ENCODE measurements at places on chromosomes 6 and 20.

DNA sequence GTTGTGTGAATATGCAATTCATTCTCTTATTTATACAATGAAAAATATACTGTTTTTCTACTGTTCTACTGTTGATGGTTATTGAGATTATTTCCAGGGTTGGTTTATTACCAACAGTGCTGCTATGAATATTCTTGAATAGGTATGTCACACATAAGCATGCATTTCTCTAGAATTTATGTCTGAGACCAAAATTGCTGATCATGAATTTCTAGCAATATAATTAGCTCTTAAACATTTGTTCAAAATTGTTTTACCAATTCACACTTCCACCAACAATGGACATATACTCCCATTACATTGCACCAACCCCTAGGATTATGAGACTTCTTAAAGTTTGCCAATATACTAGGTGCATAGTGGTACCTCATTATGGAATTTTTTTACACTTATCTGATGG lies 164.1 kb upstream of the KCNQ5 start:
- no peak for DNase-seq

- DNase-seq: no peak
These were observed 119.7 kb upstream of the NXT1 start for GRCh38 chr20:23230766-23231385.

GRCh38 chr6:139588076-139588639 lies 213.7 kb upstream of the CITED2 start:
- no peak for DNase-seq

DNA sequence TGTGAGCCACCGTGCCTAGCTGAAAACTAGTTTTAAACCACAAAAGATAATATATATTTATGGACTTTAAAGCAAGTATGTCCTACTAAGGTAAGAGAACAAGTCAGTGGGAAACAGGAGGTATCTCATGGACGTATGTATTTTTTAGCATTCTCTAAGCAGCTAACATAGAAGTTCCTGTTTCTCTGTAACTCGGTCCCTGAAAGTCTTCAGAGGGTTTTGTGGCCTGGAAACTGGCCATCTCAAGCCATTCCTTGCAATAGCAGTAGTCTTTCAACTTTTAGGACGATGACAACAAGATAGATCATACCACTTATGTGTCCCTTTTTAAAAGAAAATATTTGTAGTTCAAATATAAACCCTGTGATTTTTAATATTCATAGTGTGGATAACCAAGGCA lies 95.6 kb upstream of the RALGAPA2 start:
- no peak for DNase-seq

DNA sequence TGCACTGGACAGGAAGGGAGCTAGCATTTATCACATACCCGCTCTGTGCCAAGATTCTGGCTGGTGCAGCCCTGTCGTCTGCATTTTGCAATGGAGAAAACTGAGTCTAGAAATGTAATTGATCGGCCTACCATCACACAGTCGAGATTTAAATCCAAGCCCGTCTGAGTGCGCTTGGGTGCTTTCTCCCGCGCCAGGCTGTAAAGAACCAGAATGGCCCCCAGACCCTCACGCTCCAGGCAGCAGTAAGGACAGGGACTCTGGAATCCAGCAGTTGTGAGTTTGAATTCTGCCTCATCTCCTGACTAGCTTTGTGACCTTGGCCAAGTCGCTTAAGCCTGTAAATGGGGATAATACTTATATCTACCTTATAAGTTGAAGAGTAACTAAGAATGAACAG lies 10.8 kb downstream of the DYNLRB1 start:
- no peak for DNase-seq

- DNase-seq: no peak
These were observed 10.1 kb downstream of the ROMO1 start for GRCh38 chr20:35709259-35709658.

DNA sequence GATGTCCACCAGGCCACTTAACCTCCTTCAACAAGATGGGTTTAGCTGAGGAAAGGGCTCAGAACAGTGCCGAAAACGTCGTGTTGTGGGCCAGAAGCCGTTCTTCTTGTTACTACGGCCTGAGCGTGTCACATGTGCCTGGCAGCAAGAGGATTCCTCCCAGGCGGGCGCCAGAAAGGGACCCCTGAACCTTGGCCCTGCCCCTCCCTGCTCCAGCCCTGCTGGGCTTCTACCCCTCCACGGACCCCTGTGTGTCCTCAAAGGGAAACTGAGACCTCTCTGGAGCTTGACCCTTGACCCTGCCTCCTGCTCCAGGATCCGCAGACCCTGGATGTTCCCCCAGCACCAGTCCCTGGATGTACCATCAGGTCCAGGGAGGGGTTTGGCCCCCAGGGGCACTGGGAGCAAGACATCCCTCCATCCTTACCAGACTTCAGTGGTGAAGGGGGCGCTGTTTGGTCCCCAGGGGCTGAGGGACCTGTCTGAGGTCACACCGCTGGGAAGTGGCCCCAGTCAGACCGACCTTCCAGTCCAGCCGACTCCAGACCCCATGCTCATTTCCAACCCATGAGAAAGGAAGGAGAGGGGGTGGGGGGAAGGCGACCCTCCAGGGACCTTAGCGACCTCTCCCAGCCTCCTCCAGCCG lies 10.1 kb downstream of the HRH3 start:
- DNase-seq: no peak

DNA sequence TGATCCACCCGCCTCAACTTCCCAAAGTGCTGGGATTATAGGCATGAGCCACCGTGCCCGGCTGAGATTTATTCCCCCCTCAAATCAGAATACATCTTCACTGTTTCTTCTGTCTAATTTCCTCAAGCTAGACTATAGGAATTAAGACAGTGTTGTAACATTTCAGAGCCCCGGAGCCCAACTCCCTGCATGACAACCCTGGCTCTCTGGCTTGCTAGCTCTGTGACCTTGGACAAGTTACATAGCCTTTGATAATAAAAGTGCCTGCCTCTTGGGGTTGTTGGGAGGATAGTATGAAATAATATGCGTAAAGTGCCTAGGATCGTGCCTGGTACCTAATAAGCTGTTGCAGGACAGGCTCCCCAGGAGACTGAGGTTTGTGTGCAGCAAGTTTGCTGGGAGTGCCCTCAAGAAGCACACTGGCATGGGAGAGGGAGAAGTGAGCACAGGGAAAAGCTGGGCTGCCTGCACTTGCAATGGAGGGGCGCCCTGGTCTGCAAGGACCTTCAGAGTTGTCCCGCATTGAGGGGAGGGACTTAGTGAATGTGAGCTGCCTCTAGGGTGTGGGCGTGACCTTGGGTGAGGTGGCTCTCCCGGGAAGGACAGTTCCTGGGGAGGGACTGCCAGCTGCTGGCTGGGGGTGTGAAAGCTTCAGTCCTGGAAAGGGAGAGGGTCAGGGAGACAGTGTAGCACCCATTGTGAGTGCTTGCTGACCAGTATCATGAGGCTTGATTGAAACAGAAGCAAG lies 43.4 kb downstream of the TAF8 start:
- no peak for DNase-seq

GRCh38 chr6:38141085-38141484 lies 321.6 kb downstream of the ZFAND3 start:
- no peak for DNase-seq

Data from activated CD4-positive, alpha-beta T cell treated with anti-CD3 and anti-CD28 coated beads, Interleukin-2, amount 10 ng/mL, durations not matched to agents 7 days and 5 days (primary cell).